ENCODE measurements at places on chromosomes 5 and 9. TPM values are rescaled to one million over a fixed set of nuclear protein-coding genes. Genes with fewer than 3 reads are reported as not detected.

The INSL6 gene
- total RNA-seq = not detected

- H3K4me1 ChIP-seq = peaks cover 13% of the 10 kb centered on the region
- no peak for DNase-seq
- H3K36me3 ChIP-seq = no peaks in the 10 kb centered on the region
- H3K27ac ChIP-seq = no peak overlapping the region
These were observed 82.0 kb downstream of the YIPF5 start for GRCh38 chr5:144088206-144089064.

- H3K27ac ChIP-seq = no peak overlapping the region
- no peaks in the 10 kb centered on the region for H3K36me3 ChIP-seq
- H3K4me1 ChIP-seq = no peaks in the 10 kb centered on the region
- no peaks in the 10 kb centered on the region for H3K27me3 ChIP-seq
- H3K4me3 ChIP-seq = no peak overlapping the region
These were observed 14.7 kb upstream of the FAM120A start for GRCh38 chr9:93436655-93437407.

GRCh38 chr9:8673830-8674229 lies 874.3 kb upstream of the DMAC1 start:
- no peaks in the 10 kb centered on the region for H3K36me3 ChIP-seq
- no peaks in the 10 kb centered on the region for H3K27me3 ChIP-seq
- DNase-seq = no peak
- no peak overlapping the region for H3K27ac ChIP-seq
- no peak overlapping the region for H3K4me3 ChIP-seq
- no peaks in the 10 kb centered on the region for H3K4me1 ChIP-seq

GRCh38 chr5:174045470-174046025 lies at the start of gene NSG2:
NSG2 (plus strand) TSS chr5:174045706; CDS start chr5:174046756, 1,050 bp downstream.
- peaks cover 12% of the 10 kb centered on the region for H3K27me3 ChIP-seq
- no peaks in the 10 kb centered on the region for H3K4me1 ChIP-seq
- H3K27ac ChIP-seq = no peak within 1 kb of the TSS

- no peak for DNase-seq
- no peak overlapping the region for H3K27ac ChIP-seq
- peaks cover 90% of the 10 kb centered on the region for H3K36me3 ChIP-seq
- no peaks in the 10 kb centered on the region for H3K27me3 ChIP-seq
- peaks cover 19% of the 10 kb centered on the region for H3K4me1 ChIP-seq
These were observed 16.6 kb downstream of the TENT2 start for GRCh38 chr5:79628811-79629210.

GRCh38 chr5:87254035-87254434 lies 13.6 kb upstream of the RASA1 start:
- no peaks in the 10 kb centered on the region for H3K4me1 ChIP-seq
- no peak for DNase-seq
- H3K36me3 ChIP-seq = no peaks in the 10 kb centered on the region
- H3K27ac ChIP-seq = no peak overlapping the region
- no peak overlapping the region for H3K4me3 ChIP-seq

DNA sequence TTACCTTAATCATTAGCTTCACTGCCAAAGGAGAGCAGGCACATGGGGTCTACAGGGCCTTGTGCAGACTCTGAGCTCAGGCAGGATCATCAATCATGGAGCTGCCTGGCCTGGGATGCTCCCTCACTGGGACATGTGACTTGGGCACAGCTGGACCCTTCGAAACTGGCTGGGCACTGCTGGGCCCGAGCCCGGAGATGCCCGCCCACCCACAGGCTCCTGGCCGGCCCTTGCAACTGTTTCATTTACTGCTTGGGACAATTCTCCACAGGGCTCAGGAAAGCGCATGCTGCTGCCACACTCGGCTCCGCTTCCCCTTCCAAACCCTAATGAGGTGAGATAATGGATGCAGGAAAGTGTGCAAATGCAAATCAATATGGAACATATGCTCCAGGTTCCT lies 387.5 kb downstream of the TRIM36 start:
- no peaks in the 10 kb centered on the region for H3K4me1 ChIP-seq
- no peak for DNase-seq
- no peak overlapping the region for H3K4me3 ChIP-seq
- H3K27me3 ChIP-seq = no peaks in the 10 kb centered on the region
- no peak overlapping the region for H3K27ac ChIP-seq

All from heart right ventricle (tissue), 16 donors.